T-cell (primary cell): ENCODE measurements at places on chromosomes 7 and 10. TPM values are rescaled to one million over a fixed set of nuclear protein-coding genes. Genes with fewer than 3 reads are reported as not detected.

GRCh38 chr10:71325267-71325666 is 6.2 kb downstream of the SLC29A3 start:
- peaks cover 4% of the 10 kb centered on the region for H3K4me1 ChIP-seq
- DNase-seq: no peak
- H3K27ac ChIP-seq: no peak overlapping the region
- no peak overlapping the region for H3K4me3 ChIP-seq
- H3K36me3 ChIP-seq: peaks cover 31% of the 10 kb centered on the region

GRCh38 chr7:150857276-150858055 is 5.1 kb downstream of the AOC1 start:
- DNase-seq: no peak
- H3K4me1 ChIP-seq: no peaks in the 10 kb centered on the region
- no peak overlapping the region for H3K4me3 ChIP-seq
- H3K27me3 ChIP-seq: peaks cover 56% of the 10 kb centered on the region
- no peak overlapping the region for H3K27ac ChIP-seq

GRCh38 chr7:139265673-139266072 is 34.6 kb downstream of the UBN2 start:
- H3K4me3 ChIP-seq: no peak overlapping the region
- H3K27me3 ChIP-seq: no peaks in the 10 kb centered on the region
- peaks cover 49% of the 10 kb centered on the region for H3K36me3 ChIP-seq
- no peaks in the 10 kb centered on the region for H3K4me1 ChIP-seq

DNA sequence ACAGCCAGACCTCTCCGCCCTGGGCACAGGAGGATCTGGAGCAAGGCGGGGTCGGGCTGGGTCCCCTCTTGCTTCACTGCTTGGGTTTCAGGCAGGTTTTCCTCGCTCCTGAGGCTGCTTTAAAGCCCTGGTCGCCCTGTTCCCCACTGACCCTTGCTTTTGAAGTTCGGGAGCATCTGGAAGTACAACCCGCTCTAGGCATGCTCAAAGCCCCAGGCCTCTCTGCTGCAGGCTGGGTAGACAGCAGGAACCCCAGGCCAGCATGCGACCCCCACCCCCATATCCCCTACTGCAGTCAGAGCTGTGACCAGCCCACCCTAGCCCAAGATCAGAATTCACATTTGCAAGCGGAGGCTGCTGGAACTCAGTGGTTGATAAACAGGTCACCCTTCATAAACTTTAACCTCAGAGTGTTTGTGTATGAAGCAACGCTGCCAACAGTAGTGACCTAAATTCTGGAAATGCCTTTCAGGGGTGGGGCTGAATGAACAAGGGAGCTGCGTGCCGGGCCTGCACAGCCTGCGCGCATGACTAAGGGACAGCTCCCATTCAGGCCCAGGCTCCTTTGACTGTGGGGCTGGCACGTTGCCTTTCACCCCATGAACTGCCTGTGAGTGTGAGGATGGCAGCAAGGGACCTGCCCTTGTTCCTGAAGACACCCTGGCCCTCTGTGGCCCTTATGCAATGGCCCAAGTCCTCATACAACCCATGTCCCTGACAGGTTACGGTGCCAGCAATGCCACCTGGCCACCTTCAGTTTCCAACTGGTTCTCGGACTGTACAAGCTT is 52.5 kb downstream of the PROSER2 start:
- H3K4me1 ChIP-seq: peaks cover 14% of the 10 kb centered on the region
- no peak overlapping the region for H3K4me3 ChIP-seq
- no peaks in the 10 kb centered on the region for H3K27me3 ChIP-seq
- DNase-seq: no peak
- H3K27ac ChIP-seq: no peak overlapping the region

DNA sequence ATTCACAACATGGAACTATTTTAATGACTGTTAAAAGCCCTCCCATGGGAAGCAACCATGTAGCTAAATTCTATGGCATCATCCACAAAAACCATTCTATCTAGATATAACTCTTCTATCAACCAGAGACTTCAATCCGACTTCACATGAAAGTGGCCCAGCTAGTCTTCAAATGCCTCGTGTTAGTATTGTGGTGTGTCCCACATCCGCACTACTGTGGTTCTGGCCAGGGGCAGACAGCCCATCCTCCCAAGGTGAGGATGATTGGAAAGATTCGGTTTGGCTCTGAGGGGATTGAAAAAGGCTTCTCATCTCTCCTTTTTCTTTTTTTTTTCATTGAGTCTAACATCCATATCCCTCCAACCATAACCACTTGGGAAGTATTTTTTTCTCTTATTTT is 253.0 kb upstream of the KLF6 start:
- H3K27ac ChIP-seq: no peak overlapping the region
- no peaks in the 10 kb centered on the region for H3K36me3 ChIP-seq
- no peaks in the 10 kb centered on the region for H3K4me1 ChIP-seq
- no peaks in the 10 kb centered on the region for H3K27me3 ChIP-seq
- DNase-seq: no peak

GRCh38 chr7:133773601-133774000 is 353.5 kb upstream of the LRGUK start:
- H3K27ac ChIP-seq: no peak overlapping the region
- no peak for DNase-seq
- no peaks in the 10 kb centered on the region for H3K36me3 ChIP-seq

GRCh38 chr10:77383861-77384553 is 253.6 kb downstream of the KCNMA1 start:
- H3K4me3 ChIP-seq: no peak overlapping the region
- no peaks in the 10 kb centered on the region for H3K36me3 ChIP-seq
- H3K27ac ChIP-seq: no peak overlapping the region
- no peaks in the 10 kb centered on the region for H3K27me3 ChIP-seq

- H3K27ac ChIP-seq: no peak overlapping the region
- no peak for DNase-seq
- H3K36me3 ChIP-seq: no peaks in the 10 kb centered on the region
- no peaks in the 10 kb centered on the region for H3K4me1 ChIP-seq
Measured at GRCh38 chr7:124940306-124940705, 10.7 kb upstream of the POT1 start.

DNA sequence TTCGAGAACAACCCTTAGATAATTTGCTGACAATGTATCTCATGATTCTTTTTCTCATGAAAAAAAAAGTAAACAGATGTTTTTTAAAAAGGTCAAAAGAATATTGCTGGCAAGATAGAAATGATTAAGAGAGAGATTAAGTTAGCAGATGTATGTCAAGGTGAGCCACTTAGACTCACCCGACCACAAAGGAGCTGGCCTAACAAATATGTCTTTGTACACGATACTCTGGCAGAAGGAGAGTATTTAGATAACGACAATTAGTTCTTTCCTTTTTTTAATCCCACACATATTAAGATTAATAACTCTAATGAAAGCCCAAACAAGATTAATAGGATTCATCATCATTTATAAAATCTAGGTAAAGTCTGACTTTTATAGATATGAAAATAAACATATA is 156.7 kb downstream of the RAPGEF5 start:
- no peaks in the 10 kb centered on the region for H3K27me3 ChIP-seq
- no peak overlapping the region for H3K4me3 ChIP-seq
- no peaks in the 10 kb centered on the region for H3K36me3 ChIP-seq
- no peaks in the 10 kb centered on the region for H3K4me1 ChIP-seq

DNA sequence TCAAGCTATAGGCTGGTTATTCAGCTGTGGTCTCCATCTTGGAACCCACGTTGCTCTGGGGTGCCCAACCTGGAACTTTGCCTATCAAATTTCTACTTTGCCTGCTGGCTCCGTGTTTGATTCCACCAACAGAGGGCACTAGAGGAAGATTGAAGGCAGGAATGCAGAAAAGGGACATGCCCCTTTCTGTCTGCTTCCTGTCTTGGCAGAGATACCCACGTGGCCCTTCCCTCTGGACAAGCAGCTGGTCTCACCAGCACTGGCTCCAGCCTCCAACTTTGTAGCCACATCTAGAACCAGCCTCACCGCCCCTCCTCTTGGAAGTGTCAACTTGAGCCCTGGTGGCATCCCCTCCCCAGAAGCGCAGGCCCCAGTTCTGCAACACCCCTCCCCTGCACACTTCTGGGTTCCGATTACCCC is 52.1 kb upstream of the ZNF438 start:
- H3K27me3 ChIP-seq: no peaks in the 10 kb centered on the region
- no peak overlapping the region for H3K4me3 ChIP-seq
- H3K27ac ChIP-seq: no peak overlapping the region
- peak; percentile 16 for DNase-seq

DNA sequence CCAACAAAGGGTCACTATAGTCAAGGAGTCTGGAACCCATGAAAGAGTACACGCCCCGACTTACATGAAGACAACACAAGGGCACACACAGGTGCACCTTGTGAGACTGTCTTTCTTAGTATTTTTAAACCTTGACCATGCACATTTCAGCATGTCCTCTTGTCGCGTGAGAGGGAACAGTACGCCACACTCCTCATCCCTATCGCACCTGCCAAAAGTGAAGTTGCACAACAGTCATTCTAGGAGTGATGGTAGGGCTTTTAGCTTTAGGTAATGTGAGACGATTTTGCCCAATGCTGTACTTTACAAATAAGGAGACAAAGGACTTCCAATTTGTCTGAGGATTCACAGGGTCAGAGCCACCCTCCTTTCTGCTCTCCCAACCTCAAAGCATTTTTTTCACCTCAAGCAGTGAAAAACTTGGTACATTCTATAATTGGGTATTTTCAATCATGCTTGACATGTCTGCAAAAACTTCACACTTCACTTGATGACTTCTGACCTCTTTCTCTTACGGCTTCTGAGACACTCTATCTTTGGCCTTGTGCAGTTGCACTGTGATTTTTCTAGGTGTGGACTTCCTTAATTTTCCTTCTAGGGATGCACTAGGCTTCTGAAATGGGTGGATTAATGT is 173.9 kb upstream of the GRB10 start:
- H3K27ac ChIP-seq: no peak overlapping the region
- peaks cover 10% of the 10 kb centered on the region for H3K27me3 ChIP-seq
- H3K36me3 ChIP-seq: no peaks in the 10 kb centered on the region

- no peak overlapping the region for H3K27ac ChIP-seq
- DNase-seq: no peak
- no peaks in the 10 kb centered on the region for H3K4me1 ChIP-seq
Measured at GRCh38 chr10:119775529-119775928, 49.7 kb downstream of the INPP5F start.

GRCh38 chr10:112177247-112177646 is 6.3 kb downstream of the GPAM start:
- H3K4me1 ChIP-seq: no peaks in the 10 kb centered on the region
- no peak overlapping the region for H3K4me3 ChIP-seq
- peaks cover 4% of the 10 kb centered on the region for H3K36me3 ChIP-seq
- H3K27me3 ChIP-seq: no peaks in the 10 kb centered on the region

DNA sequence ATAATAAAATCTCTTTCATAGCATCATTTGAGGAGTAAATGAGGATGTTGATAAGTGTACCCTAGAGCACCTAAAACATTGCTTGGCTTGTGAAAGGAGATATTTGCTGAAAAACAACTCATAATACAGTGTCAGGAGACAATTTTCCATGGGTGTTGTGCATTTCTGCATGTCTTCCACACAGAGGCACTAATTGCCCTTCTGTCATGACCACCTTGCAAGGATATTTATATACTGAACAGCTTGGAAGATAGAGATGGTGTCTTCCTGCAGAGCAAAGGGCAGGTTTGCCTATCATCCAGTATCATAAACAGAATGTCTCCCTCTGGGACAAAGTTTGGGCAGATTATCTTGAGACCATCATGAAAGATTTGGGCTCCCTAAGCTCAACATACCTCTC is 495.2 kb upstream of the LRRN3 start:
- no peaks in the 10 kb centered on the region for H3K36me3 ChIP-seq
- H3K4me1 ChIP-seq: no peaks in the 10 kb centered on the region
- DNase-seq: no peak
- no peak overlapping the region for H3K27ac ChIP-seq

DNA sequence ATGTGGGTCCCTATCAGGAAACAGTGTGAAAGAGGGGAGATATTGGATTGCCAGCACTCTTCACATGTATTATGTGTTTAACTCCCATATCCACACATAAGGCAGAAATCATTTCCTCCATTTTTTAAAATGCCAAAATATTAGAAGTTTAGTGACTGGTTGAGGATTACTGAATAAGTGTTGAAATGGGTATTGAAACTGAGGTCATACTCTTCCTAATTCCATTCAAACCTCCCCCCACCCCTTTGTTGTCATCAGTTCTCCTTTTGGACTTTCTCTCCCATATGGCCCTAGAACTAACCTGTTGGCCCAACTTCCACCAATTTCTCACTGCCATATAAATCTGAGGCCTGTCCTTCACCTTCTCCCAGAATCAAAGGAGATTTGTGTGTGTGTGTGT is 81.6 kb downstream of the EVX1 start:
- H3K4me1 ChIP-seq: no peaks in the 10 kb centered on the region
- DNase-seq: no peak

GRCh38 chr7:105639667-105640493 is 58.6 kb upstream of the EFCAB10 start:
- DNase-seq: no peak
- no peak overlapping the region for H3K4me3 ChIP-seq
- H3K4me1 ChIP-seq: no peaks in the 10 kb centered on the region
- H3K27ac ChIP-seq: no peak overlapping the region
- no peaks in the 10 kb centered on the region for H3K27me3 ChIP-seq

DNA sequence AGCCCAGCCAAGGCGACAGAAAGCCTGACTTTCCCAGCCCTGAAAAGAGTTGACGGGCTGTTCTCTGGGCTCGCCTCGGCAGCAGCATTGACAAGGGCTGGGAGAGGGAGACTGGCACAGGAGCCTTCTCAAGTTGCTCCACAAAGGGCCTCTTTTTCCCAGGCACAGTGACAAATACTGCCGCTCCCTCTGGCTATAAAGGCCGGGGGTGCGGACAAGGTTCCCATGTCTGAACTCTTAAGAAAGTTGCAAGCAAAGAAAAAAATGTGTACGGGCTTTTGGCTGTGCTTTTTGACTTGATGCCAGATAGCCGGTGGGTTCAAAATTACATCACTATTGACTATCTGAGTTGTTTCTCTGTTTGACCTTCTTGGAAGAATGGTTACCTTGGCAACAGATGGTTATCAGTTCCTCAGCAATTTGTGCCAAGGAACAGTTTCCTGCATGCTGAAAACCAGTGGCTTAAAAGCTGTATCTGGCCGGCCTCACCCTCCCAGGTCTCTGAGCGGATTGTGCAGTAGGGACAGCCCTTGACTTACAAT is 115.9 kb upstream of the EEPD1 start:
- no peaks in the 10 kb centered on the region for H3K4me1 ChIP-seq
- no peak overlapping the region for H3K27ac ChIP-seq
- no peaks in the 10 kb centered on the region for H3K36me3 ChIP-seq
- peaks cover 30% of the 10 kb centered on the region for H3K27me3 ChIP-seq

SSC4D gene
- 0.76 TPM for total RNA-seq

SLC13A1 gene
- total RNA-seq: not detected

DOCK4 gene
- 0.35 TPM for total RNA-seq

VWDE gene
- 0.79 TPM for total RNA-seq

ADAM22 gene
- total RNA-seq: 4.3 TPM

ANKRD61 gene
- not detected for total RNA-seq

TAS2R3 gene
- total RNA-seq: 0.56 TPM

PLXNA4 gene
- total RNA-seq: 8.3 TPM

PTPRE gene
- total RNA-seq: 32.2 TPM

CDHR3 gene
- total RNA-seq: 10.5 TPM

LEP gene
- not detected for total RNA-seq

ITGA8 gene
- total RNA-seq: 0.06 TPM

TMEM26 gene
- total RNA-seq: not detected

LDB3 gene
- total RNA-seq: not detected

UCMA gene
- not detected for total RNA-seq

TBX20 gene
- total RNA-seq: 0.70 TPM

ZC3HAV1L gene
- total RNA-seq: 1.7 TPM

ADARB2 gene
- 4.0 TPM for total RNA-seq

PDE1C gene
- not detected for total RNA-seq
